ENCODE measurements at places on chromosomes 6 and 20. TPM values are rescaled to one million over a fixed set of nuclear protein-coding genes. Genes with fewer than 3 reads are reported as not detected.

ETV7 gene
- 2.7 TPM for total RNA-seq

KIF25 gene
- not detected for total RNA-seq

PACRG gene
- total RNA-seq, result not detected

PPT2 gene
- 9.0 TPM for total RNA-seq

RRAGD gene
- 4.5 TPM for total RNA-seq

OR12D3 gene
- not detected for total RNA-seq

HLA-A gene
- total RNA-seq, result 1,705 TPM

HLA-G gene
- 1.8 TPM for total RNA-seq

TCF21 gene
- total RNA-seq, result not detected

OR2J2 gene
- total RNA-seq, result not detected

MYT1 gene
- not detected for total RNA-seq

SLC17A9 gene
- total RNA-seq, result 11.0 TPM

BHLHE23 gene
- not detected for total RNA-seq

HTR1E gene
- total RNA-seq, result not detected

DDO gene
- total RNA-seq, result not detected

PNPLA1 gene
- total RNA-seq, result not detected

GHRH gene
- not detected for total RNA-seq

C6orf52 gene
- total RNA-seq, result 0.93 TPM

HCRTR2 gene
- not detected for total RNA-seq

TRIM40 gene
- not detected for total RNA-seq

PTK6 gene
- total RNA-seq, result 1.2 TPM

CRIP3 gene
- 0.23 TPM for total RNA-seq

ZNF133 gene
- 7.9 TPM for total RNA-seq

TGM3 gene
- not detected for total RNA-seq

PTK7 gene
- 1.9 TPM for total RNA-seq

LHFPL5 gene
- total RNA-seq, result not detected

CYB5R4 gene
- total RNA-seq, result 31.2 TPM

OLIG3 gene
- total RNA-seq, result not detected

SLC2A4RG gene
- 102 TPM for total RNA-seq

RBBP8NL gene
- not detected for total RNA-seq

CYP24A1 gene
- not detected for total RNA-seq

AURKA gene
- total RNA-seq, result 62.9 TPM

ULBP2 gene
- 0.16 TPM for total RNA-seq

IMPG1 gene
- not detected for total RNA-seq

SMLR1 gene
- not detected for total RNA-seq
